ENCODE measurements at places on chromosomes 2 and 18.

GRCh38 chr2:197914778-197915177 lies 110.4 kb downstream of the PLCL1 start:
- no peak for DNase-seq

GRCh38 chr2:44936275-44936674 lies 5.2 kb upstream of the SIX3 start:
- no peak for DNase-seq

DNA sequence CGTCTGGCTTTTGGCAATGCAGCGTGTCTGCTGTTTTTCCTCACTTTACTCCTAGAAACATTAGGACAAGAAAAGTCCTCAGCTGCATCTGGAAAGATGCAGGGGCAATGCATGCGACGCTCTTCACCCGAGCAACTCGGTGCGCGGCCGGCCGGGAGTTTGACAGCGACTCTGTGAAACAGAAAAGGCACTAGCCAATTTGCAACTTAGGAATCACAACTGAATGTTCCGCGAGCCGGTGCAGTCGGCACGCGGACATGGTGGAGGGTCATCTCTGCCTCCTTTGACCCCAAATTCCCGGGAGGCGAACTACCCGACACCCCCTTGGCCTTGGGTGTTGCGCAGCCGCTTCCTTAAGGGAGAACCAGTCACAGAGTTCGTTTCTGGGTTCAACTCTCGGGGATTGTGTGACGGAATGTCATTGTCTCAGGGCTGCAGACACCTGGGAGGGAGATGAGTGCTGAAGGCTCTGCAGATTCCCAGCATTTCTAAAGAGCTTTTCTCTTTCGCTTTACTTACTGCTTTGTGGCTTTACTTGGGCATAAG lies 9.8 kb downstream of the NR4A2 start:
- no peak for DNase-seq

GRCh38 chr18:40670668-40671375 lies 1284.2 kb upstream of the PIK3C3 start:
- DNase-seq: no peak

DNA sequence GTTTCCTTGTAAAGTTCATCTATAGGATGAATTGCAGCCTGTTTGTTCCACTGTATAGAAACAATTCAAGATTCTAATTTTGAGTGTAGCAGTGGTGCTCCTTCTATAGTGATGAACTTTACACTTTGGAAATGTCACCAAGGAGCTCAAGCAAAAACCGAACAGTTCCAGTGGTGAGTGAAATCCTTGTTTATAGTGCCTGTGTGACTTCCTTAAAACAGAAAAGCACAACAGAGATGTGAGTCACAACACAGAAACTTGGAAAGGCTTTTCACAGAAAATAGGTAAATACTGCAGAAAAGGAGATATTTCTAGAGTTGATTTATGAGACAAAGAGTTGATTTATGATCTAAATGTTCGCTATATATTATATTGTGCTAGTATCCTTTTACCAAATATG lies 482.0 kb downstream of the PTPRM start:
- peak; percentile 45 for DNase-seq

- peak; percentile 64 for DNase-seq
Observed at GRCh38 chr2:36530178-36530982, 67.6 kb downstream of the FEZ2 start.

DNA sequence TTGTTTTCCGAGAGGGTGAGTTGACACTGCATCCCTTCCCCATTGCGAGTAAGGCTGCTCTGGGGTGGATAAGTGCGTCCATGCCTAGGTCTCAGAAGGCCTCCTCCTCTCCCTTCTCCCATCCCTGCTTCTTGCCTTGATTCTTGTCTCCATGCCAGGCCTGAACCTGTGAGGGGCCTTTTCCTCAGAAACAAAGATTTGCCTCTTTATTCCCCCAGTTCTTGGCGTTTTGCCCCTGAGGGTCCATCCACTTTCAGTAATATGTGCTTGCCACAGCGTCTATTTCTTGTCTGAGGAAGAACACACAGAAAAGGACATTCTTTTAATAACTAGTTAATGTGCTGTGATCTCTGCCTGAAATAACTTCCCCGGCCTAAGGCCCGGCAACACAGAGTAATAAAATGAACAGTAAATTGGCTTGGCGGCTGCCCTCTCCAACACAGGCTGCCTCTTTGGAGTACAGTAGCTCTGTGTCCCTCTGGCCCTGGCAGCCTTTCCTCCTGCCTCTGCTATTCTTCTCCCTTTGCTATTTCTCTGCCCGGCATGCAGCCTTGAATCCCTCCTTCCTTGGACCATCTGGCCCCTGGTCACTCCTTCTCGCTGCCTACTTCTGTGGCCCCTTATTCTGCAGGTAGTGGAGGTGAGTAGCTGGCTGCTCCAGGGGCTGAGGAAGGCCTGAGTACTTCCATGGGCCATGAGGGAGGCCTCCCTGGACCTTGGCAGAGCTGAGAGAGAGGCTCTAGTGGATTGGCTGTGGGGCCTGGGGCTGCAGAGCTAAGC lies 4.4 kb downstream of the EHD3 start:
- no peak for DNase-seq

DNA sequence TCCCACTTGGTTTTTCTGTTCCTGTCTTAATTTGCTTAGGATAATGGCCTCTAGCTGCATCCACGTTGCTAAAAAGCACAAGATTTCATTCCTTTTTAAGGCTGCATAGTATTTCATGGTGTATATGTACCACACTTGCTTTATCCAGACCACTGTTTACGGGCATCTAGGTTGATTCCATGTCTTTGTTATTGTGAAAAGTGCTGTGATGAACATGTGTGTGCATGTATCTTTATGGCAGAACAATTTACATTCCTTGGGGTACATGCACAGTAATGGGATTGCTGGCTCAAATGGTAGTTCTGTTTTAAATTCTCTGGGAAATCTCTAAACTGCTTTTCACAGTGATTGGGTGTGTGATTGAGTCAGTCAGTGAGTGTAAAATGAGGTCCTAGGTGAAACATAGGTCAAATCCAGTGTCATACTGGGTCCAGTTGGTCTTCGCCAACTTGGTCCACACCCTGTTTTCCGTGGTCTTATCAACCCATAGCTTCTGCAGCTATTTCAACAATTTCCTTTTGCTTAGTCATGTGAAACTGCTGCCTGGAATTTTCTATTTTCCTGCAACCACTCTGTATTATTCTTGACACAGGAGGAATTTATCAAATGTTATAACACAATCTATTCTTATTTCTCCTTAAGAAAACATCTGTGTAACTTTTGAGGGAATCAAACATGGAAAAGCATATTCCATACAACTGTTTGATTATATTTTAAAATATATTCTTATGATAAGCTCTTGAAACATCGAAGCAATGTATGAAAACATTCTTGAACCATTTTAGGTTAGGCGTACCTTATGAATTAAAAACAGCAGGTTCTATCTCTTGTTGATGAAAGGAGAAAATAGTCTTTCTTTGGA lies 82.9 kb downstream of the ADCYAP1 start:
- DNase-seq: peak; percentile 76

DNA sequence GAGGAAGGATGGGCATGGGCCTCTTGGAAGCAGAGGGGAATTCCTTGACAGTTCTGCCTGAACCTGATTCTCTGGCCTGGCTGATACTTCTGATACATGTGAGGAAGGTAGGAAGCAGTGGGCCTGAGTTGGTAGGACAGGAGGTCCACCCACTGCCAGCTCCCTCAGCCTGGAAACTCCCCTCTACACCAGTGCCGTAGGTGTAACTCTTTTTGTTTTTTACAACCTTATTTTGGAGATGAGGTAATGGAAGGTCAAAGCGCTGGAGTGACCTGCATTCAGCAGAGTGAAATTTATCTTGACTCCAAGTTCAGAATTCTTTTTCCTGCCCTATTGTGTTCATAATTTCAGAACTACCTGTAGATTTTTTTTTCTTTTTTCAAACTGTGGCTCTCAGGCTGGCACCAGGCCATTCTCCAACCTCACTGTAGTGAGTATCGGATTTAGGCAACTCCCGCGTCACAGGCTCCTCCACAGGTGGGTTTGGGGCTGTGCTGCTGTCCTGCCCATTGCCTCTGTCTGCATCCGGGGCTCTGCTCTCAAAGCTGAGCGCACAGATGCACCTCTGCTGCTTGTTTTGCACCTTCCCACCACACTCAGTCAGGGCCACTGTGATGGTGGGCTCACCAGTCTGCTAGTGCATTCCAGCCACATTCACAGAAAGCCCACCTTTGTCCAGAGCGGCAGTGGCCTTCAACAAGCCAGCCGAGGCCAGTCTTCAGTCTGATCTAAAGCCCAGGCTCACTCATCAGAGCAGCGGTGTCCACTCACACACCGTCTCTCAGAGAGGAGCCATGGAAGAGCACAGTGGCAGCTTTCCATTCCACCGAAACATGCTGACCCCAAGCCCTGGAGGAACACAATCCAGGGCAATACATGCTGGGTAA lies 87.2 kb downstream of the UXS1 start:
- no peak for DNase-seq

DNA sequence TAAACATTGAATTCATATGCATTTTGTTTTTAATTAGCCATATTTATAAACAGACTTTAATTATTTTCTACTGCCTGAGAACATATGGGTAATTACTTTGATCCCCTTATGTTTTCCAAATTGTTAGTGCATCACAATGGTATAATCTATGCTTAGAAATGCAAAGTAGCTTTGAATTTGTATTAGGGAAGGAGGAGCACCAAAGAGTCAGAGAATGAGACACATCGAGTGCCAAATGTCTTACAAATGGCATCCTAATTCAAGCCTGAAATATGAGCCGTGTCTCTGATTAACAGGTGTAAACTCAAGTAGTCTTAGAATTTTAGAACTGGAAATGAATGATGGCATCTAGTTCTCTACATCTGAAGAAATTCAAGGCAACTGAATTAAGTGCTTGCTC lies 8.7 kb upstream of the HNMT start:
- no peak for DNase-seq

- DNase-seq: no peak
Observed at GRCh38 chr2:237058423-237058822, 27.3 kb upstream of the COPS8 start.

DNA sequence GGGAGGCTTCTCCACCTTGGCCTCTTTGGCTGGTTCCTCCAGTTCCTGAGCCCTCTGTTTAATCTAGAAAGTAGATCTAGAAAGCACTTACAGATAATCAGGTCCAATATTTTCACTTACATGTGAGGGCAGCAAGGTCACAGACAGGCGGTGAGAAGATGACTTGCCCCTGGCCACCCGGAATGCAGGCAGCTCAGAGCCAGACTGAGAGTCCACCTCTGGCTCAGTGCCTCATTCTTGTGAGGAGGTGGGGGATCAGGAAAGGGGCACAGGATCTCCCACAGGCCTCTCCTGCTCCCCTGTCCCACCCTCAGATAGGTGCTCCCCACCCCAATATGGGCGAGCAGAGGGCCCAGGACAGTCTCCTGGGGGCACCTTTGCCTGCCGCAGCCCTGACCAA lies 5.8 kb downstream of the WNT6 start:
- no peak for DNase-seq

DNA sequence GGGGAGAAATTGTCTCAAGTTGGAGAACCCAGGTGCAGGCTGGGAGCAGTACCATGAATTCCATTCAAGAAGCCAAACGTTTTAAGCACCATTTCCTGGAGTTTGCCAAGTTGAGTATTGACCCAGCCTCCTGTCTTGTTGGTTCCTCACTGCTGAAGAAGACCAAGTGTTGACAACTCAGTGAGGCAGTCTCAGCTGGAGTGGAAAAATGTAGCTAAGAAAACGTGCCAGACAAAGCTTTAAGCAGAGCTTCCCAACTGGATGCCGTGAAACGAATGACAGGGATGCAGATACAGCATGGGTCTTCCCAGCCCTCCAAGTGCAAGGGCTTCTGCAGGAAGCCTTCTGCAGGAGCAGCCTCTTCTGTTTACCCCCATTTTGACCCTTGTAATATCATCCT lies 778 bp upstream of the INPP1 start:
- DNase-seq: peak; percentile 52

DNA sequence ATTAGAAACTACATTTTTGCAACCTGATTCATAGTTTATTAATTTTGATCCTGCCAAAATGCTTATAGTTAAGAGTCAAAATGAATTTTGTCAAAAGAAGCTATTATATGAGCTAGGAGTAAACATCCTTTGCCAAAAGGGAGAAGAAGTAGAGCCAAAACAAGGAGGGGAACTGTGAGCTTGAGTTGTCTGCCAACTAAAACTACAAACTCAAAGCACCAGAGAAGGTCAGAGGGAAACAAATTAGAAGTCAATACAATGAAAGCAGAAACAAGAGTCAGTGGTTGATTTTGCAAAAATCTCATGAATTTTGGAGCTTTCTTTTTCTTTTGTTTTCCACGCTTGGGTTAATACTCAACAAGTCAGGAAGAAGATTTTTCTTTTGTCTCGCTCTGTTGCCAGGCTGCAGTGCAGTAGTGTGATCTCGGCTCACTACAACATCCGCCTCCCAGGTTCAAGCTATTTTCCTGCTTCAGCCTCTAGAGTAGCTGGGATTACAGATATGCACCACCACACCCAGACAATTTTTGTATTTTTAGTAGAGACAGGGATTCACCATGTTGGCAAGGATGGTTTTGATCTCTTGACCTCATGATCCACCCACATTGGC lies 508.5 kb downstream of the RIT2 start:
- no peak for DNase-seq

- DNase-seq: peak; percentile 80
Observed at GRCh38 chr2:20015482-20016083, 3.1 kb upstream of the MATN3 start.

- DNase-seq: no peak
Observed at GRCh38 chr18:79384151-79384807, 11.5 kb upstream of the NFATC1 start.

DNA sequence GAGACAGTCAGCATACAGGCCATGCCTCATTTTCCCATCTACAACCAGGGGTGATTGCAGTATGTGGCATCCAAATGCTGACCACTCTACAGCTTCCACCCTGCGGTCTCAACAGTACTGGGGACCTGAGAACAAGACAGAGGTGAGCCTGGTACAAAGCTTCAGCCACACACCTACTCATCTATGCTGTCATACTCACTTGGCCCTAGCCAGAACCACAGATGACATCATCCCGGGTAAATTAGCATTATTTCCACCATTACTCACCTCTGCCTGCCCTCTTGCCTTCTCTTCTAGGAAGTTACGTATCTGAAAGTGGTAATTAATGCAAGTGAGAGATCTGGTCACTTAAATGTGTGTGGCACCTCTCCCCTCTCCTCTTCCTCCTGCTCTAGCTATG lies 208.2 kb upstream of the ARL4C start:
- peak; percentile 41 for DNase-seq

DNA sequence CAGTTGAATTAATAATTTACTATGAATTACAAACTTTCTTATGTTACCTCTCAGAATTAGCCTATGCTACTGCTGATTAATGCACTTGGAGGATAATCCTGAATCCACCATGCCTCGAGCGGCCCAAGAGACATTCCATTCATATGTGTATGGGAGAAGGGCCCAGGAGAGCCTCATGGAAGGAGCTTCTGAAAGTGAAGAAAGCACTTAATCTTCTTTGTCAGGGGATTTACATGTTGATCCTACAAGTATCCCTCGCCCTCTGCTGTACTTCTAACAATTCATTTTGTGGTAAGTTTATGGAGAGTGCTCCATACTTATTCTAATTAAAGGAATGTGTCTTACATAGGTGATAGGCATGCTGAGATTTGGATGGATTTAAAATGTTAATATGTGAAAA lies 1189.1 kb upstream of the NXPH2 start:
- no peak for DNase-seq
